ENCODE measurements at places on chromosomes 1 and 21.

GRCh38 chr1:81594206-81594605, 206.5 kb upstream of the ADGRL2 start:
- no peak for DNase-seq

- DNase-seq: no peak
Measured at GRCh38 chr1:234014208-234014607, 109.7 kb downstream of the SLC35F3 start.

DNA sequence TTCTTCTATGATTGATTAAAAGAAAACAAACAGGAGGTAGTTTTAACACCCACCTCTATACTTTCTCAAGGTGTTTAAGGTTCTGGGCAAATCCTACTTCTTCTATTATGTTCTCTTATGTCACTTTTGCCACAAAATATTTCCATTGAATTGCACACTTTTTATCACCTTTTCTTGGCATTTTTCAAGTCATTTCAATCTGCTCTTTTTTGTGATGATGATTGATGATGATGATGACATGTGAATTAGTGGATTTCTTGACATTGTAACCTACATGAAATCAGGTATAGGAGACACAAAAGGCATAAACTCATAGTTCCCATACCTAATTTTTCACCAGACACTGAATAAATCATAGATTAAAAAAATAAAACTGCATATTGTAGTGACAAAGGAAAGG, 4.1 kb downstream of the PTPRC start:
- no peak for DNase-seq

- no peak for DNase-seq
Measured at GRCh38 chr1:167219194-167219593, 1.5 kb upstream of the POU2F1 start.

DNA sequence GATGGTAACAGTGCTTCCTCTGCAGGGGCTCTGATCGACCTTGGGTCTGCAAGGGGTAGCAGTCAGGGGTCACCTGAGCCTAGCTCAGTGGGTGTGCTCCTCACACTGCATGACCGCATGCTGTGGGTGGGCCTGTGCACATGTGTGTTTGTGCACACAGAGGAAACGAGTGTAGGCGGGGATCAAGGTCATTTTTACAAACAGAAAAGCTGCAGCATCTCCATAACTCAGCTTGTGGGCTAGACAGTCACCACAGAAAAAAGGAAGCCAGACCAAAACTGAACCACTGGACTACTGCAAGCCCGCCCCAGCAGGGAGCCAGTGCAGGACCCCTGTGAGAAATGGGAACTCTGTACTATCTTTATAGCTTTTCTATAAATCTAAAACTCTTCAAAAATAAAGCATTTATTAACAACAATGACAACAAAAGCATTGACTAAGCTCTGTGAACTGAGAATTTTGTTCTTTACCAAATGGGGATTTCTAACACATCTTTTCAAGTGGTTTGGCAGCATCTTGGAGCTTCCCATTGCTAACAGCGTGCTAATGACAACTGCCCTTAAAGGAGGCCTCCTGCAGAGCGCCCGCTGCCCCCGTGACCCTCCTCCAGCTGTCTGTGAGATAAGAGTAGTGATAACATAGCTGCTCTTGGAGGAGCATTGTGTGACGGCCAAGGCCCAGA, 19.9 kb upstream of the NEK2 start:
- no peak for DNase-seq

DNA sequence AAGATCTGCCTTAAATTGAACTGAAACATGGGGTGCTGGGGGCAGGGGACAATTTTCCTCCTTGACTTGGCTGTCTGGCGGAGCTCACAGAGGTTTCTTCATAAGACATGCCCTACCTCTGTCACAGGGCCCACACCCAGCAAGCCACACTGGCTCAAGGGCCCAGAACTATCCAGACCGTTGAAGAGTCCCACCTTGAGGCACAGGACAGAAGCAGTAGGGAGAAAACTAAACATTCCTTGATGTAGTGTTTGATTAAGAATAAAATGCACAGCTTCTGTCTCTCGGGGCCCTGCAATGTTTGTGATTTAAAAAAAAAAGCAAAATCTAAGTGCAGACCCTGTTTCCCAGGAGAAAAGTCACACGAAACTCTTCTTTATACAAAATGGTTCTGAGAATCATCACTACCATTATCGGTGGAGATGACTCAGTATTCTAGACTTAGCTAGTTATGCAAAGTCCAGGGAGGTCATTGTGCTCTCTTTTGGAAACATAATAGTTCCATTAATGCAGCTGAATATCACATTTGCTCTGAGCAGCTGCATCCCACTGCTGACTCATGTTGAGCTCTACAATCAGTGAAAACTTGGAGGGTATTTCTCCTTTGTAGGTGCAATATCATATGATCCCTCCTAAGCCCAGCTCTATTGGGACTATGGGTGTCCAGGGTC, 53.6 kb upstream of the DIRAS3 start:
- DNase-seq: no peak

GRCh38 chr1:58539553-58539952, 7.0 kb downstream of the OMA1 start:
- DNase-seq: no peak

- DNase-seq: no peak
Measured at GRCh38 chr1:158952416-158952815, 21.1 kb downstream of the PYHIN1 start.

DNA sequence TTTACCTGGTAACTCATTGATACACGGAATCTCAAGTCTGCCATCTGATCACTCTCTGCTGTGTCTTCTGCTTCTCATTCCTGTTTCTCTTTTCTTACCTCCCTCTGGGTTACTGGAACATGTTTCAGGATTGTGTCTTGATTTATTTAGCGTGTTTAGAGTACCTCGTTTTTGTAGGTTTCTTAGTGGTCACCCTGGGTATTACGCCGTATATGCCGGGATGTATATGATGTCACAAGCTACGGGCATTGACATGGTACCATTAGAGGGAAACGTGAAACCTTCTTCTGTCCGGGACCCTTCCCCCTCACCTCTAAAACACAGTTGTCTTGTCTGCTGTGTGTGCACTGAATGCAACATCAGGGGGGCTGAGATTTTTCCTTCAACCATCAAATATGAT, 2.8 kb downstream of the ACTRT2 start:
- no peak for DNase-seq

DNA sequence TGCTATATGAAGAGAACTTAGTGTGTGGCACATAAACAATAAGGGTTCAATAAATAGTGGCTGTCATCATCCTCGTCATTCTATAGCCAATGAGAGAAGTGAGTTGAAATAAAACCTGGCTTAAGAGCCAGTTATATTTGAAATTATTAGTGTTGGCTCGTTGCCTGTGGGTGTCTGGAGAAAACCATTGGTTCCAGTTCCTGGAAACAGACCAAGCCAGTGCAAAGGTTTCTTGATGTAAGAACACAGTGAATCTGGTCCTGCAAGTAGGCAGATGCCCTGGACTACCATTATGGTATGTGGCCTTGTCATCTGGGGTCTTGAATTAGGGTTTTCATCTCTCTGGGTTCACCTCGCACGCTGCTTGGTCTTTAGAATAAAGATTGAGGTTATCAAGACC, 43.3 kb downstream of the URB2 start:
- no peak for DNase-seq

DNA sequence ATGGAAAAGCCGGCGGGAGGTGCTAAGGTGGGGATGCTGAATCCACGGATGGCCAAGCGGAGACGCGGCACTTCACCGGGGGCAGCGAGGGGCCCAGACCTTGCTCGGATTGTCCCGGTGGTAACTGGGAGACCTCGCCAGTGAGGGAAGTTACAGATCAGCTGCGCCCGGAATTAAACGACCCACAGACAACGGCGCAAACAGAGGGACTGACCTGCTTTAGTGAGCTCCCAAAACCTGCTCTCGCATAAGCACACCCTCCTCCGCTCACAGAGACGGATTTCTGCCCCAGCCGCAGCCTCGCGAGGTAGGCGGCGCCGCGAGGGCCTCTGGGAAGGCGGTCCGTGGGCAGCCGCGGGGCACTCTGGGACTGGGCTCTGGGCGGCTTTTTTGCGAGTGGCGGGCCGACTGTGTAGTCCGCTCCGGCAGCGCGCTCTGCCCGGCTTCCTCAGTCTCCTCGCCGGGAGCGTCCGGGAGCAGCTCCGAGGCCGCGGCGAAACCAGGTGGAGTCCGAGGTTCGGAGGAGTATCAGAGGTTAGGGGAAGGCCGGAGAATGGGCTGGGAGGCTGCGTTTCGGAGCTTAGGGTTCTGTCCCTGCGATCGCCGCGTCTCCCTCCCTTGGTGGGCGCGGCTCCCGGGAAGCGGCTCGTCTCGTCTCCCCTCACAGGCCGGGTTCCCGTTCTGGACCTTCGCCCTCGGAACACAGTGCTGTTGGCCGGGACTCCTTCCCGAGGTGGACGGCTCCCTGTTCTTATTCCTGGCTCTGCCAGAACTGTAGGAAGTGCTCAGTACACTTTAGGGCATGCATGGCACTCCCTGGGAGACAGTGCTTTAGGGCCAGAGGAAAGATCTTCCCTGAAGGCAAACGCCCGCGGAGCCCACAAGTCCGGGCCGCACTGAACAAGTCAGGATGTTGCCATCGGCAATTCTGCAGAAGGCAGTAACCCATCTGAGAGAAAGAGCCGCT, at the start of gene EXO5:
Gene EXO5 (plus strand): TSS at position 393 of the 967 bp plus-strand sequence. CDS start 5,778 bp downstream, outside the sequence.
- peak; percentile 77 for DNase-seq

DNA sequence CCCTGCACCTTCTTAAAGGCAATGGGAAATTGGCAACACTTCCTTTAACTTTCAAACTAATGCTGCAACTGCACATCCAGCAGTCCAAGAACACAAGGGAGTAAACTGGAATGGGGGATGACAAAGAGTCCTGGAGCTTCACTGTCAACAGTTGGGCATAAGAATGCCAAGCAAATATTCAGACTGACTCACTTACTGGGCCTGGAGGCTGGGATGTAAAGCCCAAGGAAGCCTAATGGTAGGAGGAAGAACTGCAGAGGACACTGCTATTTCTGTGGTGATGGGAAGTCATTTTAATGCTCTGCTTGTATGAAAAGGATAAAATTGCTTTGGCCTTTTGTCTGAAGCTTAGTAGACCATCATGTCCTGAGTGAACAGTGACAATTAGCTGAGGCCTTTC, 15.7 kb upstream of the DMRTA2 start:
- DNase-seq: no peak

- no peak for DNase-seq
Measured at GRCh38 chr21:39182484-39183271, 573 bp downstream of the PSMG1 start.

GRCh38 chr1:28143496-28144202, 32.8 kb downstream of the PTAFR start:
- DNase-seq: no peak

GRCh38 chr1:107833061-107833460, 131.9 kb downstream of the VAV3 start:
- no peak for DNase-seq

GRCh38 chr1:229585338-229585737, 26.8 kb upstream of the ABCB10 start:
- DNase-seq: no peak

DNA sequence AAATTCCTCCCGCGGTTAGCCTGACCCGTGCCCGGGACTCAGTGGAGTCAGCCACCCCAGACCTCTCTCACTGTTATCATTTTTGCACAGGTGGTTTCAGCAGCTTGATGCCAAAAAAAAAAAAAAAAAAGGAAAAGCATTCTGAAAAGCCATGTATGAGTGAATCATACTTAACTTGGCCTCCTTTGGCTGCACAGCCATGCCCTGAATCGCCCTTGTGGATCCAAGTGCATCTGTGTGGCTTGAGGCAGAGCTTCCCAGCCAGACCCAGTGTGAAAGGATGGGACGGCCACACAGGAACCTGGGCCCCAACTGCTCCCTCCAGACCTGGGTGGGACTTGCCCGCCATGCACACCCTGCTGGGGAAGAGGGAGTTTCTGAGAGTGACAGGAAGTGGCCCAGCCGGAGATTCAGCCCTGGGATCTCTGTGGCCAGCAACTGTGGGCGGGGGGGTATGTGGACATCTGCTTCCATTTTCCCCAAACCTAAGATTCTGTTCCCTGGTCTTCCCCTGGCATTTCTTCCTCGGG, 8.6 kb downstream of the YBEY start:
- DNase-seq: no peak

DNA sequence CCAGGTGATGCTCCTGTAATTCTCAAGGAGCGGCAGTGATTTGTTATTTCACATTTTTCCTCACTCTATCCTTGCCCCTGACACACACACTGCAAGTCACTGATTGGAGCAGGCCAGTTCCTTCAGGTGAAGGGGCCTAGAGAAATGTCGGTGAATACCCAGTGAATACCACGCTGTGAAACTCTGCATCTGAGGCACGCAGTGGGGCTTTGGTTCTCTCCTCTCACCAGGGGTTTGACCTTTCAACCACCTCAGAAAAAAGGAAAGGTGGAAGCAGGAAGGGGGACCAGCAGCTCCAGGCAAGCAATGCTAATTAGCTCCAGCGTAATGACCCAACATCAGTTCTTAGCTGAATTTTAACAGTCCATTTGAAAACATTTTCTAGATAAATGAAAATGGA, 532 bp upstream of the FAM177B start:
- DNase-seq: no peak

DNA sequence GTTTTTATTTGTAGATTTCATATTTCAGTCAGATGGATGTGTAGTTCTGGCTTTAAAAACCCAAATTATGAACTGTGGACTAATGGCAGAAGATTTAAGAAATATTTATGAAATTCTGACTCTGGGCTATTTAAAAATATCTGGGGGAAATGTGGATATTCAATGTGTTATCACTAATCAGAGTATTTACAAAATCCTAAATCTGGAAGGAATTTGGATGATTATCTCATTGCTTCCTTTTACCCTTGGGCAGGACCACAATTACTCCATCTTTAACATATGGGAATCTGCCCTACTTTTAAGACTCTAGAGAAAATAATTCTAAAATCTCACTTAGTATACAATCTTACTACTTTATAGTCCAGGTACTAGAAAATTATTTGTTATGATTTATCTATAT, 203.2 kb downstream of the PDE4B start:
- DNase-seq: no peak

- DNase-seq: no peak
Measured at GRCh38 chr21:35509001-35509704, 460.1 kb upstream of the RUNX1 start.

- DNase-seq: no peak
Measured at GRCh38 chr1:174556392-174556791, 108.6 kb downstream of the GPR52 start.

DNA sequence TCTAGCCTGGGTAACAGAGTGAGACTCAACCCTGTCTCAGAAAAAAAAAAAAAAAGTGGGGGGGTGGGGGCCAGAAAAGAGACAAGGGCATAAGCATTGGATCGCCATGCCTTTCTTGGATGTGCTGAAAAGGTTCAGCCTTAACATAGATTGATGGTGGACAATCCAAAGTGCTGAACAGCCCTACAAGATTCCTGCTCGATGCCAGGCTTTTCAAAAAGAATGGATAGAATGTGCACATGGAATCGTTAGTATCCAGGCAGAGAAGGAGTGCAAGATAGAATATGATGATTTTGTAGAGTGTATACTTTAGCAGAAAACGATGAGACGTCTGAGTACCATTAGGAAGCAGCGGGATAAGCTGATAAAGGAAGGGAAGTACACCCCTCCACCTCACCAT, 10.9 kb upstream of the COA7 start:
- no peak for DNase-seq

Data from stimulated activated CD8-positive, alpha-beta memory T cell treated with anti-CD3 and anti-CD28 coated beads, Interleukin-12 subunit alpha, Interleukin-12 subunit beta, amount 100 ng/mL, for 4 hours (primary cell).